Hematopoietic multipotent progenitor cell treated with erythropoietin and hydrocortisone succinate and interleukin-3 and kit ligand, for 6 days (in vitro differentiated cells): ENCODE measurements at places on chromosomes 16 and 17.

- peak; percentile 65 for DNase-seq
These were observed 749 bp downstream of the GRIN2A start for GRCh38 chr16:10181196-10182162.

DNA sequence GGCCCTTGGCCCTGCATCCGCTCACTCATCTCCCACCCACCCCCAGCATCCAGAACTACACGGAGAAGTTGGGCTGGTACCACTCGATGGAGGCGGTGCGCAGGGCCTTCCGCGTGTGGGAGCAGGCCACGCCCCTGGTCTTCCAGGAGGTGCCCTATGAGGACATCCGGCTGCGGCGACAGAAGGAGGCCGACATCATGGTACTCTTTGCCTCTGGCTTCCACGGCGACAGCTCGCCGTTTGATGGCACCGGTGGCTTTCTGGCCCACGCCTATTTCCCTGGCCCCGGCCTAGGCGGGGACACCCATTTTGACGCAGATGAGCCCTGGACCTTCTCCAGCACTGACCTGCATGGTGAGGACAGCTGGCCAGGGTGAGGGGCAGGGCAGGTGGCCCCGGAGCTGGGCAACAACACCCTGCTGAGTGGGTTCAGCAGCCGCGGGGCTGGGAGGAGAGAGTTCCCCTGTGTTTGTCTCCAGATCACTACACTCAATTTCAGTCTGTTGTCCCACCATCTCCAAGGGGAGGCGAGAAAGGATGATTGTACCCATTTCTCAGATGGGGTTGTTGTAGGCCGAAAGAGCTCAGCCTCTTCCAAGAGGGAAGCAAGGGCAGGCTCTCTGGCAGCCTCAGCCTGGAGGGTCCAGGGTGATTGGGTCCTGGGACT is 14.4 kb downstream of the MMP15 start:
- DNase-seq: no peak

DNA sequence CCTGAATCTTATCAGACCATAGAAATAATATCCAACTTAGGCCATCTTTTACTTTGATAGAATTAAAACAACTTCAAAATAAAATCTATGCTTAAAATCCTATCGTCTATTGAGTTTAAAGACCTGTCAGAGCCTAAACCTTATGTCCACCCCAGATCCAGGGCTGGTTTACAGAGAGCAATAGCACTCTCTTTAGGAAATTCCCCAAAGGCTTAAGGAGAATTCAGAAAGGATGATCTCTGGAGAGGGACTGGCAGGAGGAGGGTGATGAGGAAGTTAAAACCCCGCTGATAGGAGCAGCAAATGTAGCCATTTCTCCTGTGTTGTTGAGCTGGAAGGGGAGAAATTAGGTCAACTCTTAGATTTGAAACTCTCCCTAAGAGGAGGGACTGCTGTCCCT is 175.3 kb downstream of the HS3ST4 start:
- no peak for DNase-seq

DNA sequence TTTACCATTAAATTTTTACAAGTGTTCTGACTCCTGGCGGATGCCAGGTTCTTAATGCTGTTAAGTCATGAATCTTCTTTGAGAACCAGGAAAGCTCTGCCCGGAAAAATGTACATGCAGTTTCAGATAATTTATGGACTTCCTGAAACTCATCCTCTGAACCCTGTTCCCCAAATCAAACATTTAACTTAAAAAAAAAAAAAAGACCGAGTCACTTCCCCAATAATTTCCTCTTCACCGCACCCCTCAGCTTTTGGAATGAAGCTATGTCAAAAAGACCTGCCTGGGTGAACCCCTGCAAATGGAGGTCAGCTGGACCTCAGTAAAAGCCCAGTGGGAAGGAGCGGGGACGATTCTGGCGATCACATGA is 15.0 kb downstream of the ZNF232 start:
- DNase-seq: no peak

GRCh38 chr16:35404273-35404672 is 1944.9 kb downstream of the TP53TG3F start:
- no peak for DNase-seq

DNA sequence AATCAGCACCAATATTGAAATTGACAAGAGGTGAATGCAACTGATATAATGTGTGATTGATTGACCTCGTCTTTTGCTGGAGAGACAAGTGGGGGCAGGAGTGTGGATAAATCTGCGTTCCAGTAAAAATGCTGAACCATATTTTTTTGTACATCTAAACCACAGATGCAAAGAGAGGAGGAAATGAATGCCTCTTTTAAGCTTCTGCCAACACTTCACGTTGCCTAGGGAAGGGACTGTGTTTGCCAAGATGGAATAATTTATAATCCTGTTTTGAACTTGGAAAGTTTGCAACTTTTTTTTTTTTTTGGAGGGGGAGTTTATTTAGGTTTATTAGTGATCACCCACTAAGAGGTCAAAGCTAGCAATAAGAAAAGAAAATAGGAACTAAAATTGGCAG is 288.2 kb upstream of the EEF2KMT start:
- DNase-seq: no peak

GRCh38 chr16:24364596-24364995 is 108.5 kb downstream of the CACNG3 start:
- DNase-seq: no peak

- DNase-seq: no peak
These were observed 14.3 kb downstream of the ENGASE start for GRCh38 chr17:79088997-79089328.

DNA sequence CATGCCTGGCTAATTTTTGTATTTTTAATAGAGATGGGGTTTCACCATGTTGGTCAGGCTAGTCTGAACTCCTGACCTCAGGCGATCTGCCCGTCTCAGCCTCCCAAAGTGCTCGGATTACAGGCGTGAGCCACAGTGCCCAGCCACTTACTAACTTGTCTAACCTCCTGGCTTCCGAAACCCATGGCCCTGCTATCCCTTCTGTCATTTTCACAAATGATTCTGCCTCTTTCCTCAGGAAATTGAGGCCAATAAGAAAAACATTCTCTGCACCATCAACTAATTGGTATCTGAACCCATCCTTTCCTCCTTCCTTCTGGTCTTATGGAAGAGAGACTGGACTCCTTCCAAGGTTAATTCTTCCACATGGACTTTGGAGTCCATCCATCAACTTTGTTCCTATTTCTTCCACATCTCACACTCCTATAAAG is 27.9 kb upstream of the TNRC6A start:
- no peak for DNase-seq
